Stimulated activated CD4-positive, alpha-beta T cell treated with anti-CD3 and anti-CD28 coated beads, Interleukin-12 subunit alpha, Interleukin-12 subunit beta, amount 100 ng/mL, for 4 hours (primary cell): ENCODE measurements at places on chromosomes 16 and 17.
A peak's percentile ranks its signal among the peaks of the same experiment; 100 is the strongest.

DNA sequence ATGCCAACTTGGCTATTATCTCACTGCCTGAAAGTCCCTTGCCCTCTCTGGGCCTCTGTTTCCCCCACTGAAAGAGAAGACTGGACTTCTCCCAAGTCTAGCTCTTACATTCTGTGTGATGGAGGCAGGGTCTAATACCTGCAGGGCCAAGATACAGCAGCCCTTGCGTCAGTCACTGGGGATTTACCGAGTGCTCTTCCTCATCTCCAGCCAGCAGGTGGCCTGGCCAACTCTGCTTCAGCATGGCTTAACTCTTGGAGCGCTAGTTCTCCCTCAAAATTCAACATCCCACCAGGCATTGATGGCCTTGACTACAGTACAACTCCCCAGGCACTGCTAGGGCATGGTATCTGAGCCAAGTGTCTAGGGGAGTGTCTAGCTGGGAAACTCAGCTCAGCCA, 19.9 kb upstream of the MTMR4 start:
- no peak for DNase-seq

DNA sequence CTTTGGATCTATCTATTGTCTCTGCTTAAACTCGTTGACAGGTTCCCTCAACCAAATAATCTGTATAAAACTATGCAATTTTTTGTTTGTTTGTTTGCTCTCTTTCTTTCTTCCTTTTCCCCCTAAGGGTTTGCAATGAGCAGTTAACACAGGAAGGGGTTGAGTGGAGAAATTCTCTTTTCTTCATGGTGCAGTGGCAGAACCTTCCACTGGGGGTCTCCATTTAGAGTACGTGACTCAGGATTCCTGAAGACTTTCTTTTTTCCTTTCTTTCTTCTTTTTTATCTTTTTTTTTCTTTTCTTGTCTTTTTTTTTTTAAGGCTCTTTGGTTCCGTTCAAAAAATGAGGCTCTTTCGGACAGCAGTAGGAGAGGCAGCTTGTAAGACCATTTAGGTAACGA, 19.5 kb upstream of the RBFOX1 start:
- DNase-seq: no peak

GRCh38 chr17:54992797-54993639, 24.5 kb downstream of the STXBP4 start:
- no peak for DNase-seq

DNA sequence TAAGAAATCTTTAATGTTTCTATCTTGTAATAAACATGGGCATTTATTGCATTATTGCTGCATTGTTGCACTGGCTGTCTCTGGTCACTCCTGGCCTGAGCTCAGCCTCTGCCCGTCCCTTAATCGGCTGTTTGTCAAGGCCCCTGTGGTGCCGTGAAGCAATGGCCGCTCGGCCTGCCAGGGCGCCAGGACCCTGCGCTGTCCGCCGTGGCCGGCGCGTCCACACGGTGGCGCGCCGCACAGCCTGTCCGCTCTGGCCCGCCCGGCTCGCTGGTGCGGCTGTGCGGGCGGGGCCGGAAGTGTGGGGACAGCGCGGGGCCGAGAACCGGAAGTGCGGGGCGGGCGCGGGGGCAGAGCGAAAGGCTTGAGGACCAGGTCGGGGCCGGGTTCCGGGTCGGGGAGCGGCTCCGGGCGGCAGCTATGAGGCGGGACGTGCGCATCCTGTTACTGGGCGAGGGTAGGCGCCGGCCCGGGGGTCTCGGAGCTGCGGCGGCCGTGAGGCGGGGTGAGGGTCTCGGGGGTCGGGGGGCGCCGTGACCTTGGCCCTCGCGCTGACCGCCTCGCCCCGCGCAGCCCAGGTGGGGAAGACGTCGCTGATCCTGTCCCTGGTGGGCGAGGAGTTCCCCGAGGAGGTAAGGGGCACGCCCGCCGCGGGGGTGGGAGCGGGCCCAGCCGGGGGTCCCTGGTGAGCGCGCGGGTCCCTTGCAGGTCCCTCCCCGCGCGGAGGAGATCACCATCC, at the start of gene RHOT2:
TSS of gene RHOT2 (plus strand) at position 353 of the 739 bp plus-strand sequence. CDS start at position 421, 68 bp downstream.
- DNase-seq: peak; percentile 92

DNA sequence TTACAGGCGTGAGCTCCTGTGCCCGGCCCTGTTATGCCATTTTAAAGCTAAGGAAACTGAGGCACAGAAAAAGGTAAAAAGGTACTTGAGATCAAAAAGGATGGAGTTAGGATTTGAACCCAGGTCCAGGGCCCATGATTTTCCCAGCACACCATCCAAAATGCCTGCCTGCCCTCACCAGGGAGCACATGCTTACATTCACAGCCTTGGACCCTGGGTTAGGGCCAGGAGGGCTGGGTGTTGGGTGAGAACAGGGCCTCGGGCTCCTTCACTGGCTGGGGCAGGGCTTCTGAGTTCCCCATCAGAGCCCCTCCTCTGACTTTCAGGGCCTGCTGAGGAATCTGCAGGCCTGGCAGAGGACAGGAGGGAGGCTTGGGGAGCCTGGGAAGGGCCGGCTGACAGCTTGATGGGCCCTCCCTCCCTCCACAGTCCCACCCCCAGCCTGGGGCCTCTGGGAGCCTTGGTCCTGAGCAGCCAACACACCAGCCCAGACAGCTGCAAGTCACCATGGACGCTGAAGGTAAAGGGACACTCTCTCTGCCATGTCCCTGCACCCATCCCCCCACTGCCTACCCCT, at the start of gene QPRT:
TSS of gene QPRT (plus strand) at position 490 of the 577 bp plus-strand sequence. CDS start at position 508, 18 bp downstream.
- DNase-seq: no peak

GRCh38 chr17:79098282-79098867, 23.8 kb downstream of the ENGASE start:
- no peak for DNase-seq

DNA sequence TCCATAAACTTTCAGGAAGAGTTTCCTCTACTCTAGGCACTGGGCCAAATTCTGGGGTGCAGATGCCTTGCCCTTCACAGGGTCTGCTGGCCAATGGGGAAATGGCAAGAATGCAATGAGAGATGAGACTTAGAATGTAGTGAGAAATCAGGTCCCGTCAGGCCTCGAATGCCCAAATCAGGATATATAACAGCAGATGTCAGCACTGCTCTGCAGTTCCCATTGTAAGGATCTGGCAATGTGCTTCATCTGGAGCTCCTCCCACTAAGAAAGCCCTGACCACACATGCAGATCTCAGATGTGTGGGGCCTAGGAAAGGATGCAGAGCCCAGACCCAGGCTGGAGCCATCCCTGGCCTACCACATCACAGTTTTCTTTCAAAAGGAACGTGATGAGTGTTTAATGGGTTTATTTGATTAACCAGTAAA, 13.9 kb upstream of the LPCAT2 start:
- DNase-seq: no peak

GRCh38 chr17:3681057-3681456, 12.4 kb downstream of the EMC6 start:
- no peak for DNase-seq

- no peak for DNase-seq
These were observed 10.0 kb upstream of the CD300LD start for GRCh38 chr17:74601944-74602572.

- DNase-seq: no peak
These were observed 189.9 kb downstream of the FTO start for GRCh38 chr16:53893731-53894435.

DNA sequence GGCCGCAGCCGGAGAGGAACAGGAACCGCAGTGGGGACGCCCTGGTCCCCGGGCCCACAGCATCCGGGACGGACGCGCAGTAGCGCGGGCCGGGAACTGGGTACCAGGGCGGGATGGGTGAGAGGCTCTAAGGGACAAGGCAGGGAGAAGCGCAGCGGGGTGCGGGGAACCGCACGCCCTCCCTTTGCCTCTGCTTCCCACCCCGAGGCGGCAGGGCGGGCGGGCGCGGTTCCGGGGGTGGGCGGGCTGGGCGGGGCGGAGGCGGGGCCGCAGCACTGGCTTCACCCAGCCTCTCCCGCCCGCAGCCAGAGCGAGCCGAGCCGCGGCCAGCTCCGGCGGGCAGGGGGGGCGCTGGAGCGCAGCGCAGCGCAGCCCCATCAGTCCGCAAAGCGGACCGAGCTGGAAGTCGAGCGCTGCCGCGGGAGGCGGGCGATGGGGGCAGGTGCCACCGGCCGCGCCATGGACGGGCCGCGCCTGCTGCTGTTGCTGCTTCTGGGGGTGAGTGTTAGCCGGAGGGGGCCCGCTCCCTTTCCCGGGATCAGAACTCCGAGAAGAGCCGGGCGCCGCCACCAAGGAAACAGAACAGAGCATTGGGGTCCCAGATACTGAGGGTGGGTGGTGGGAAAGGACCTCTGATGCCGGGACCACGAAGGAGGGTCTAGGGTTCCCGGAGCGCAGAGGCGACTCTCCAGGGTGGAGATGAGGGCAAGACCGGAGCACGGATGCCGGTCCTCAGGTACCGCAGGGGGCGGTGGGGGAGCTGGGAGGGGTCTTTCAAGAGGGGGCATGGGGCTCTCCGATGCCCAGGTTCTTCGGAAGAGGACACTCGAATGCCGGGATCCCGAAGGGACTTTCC, at the start of gene NGFR:
TSS of gene NGFR (plus strand) at position 308 of the 856 bp plus-strand sequence. CDS start at position 433, 125 bp downstream.
- DNase-seq: peak; percentile 51

DNA sequence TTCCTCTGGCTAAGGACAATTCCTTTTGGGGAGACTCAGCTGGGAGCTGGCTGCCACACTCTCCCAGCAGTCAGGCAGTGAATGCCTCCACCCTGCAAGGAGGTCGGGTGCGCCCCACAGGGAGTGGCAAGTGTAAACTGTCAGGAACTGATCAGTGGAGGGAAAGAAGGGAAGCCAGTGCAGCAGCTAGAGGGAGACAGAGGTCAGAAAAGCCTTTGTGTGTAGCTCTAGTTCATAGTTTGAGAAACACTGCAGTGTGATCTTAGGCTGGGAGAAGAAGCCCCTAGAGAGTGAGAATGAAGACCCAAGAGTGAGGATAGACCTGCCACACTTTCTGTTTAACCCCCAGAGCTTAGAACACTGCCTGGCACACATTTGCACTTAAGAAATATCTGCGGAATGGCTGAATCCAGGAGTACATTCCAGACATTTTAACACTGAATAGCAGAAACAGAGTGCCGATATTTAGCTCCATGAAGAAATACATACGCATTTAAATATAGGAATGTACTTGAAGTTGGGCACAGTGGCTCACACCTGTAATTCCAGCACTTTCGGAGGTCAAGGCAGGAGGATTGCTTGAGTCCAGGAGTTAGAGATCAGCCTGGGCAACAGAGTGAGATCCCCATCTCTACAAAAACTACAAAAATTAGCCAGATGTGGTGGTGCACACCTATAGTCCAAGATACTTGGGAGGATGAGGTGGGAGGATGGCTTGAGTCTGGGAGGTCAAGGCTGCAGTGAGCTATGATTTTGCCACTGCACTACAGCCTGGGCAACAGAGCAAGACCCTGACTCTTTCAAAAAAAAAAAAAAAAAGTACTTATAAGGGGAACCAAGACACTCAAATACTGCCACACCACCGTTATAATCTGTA, 11.1 kb upstream of the SLC5A11 start:
- DNase-seq: no peak
